ENCODE measurements at places on chromosomes 6 and 20. TPM values are rescaled to one million over a fixed set of nuclear protein-coding genes. Genes with fewer than 3 reads are reported as not detected.

DNA sequence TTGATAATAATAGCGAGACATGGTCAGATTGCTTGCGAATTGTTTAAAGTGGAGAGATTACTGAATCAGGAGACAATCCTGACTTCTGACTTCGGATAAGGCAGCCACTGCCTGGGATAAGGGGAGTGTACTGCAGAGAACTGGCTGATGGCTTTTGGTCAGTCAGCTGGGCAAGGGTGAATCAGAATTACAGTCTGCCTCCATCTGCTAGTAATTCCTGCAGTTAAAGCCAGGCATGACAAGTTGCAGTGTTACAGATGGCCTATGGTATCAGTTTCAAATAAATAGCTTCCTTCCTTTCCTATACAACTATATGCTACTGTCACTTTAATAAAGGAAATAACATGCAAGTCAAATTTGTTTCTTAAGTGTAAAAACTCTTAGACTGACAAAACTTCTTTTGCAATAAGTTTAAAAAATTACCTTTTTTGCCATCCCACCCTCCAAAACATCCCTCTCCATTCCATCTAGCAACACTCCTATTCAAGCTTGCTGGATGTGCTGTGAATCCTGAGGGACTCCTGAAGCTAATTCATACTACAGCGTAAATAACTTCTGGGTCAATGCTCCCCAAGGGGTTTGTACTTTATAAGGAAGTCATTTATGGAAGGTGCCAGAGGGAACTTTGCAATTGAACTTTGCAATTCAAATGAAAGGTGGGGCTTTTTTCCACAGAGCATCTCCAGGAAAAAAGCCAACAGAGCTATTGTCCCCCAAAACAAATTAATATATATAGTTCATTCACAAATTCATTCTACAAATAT, 245.2 kb downstream of the ADGRB3 start:
- DNase-seq = no peak
- no peaks in the 10 kb centered on the region for H3K36me3 ChIP-seq
- H3K27me3 ChIP-seq = no peaks in the 10 kb centered on the region
- H3K4me1 ChIP-seq = no peaks in the 10 kb centered on the region
- no peak overlapping the region for H3K4me3 ChIP-seq

DNA sequence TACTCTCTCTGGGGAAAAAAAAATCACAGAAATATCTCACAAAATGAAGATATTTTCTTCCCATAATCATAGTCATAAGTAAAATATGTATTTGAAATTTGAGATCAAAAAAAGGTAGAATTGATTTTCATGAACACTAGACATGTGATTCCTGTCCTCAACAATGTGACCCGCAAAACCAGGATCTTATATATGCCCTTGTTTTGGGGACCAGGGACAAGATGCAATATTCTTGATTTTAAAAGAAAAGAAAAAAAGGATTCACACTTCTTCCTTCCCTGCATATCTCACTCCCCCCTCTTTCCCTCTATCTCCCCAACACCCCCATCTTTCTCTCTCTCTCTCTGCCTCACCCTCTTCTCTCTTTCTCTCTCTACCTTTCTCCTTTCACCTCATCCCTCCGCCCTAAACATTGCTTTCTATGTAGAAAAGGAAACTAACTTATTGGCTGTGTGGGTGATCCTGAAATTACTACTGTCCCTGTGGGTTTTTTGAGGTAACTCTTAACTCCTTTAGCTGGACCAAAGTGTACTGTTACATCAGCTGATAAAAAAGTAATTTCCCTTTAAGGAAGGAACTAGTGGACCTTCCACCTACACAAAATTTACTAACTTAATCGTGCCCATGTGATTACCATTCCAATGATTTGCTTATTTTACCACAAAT, 85.6 kb downstream of the AIG1 start:
- no peaks in the 10 kb centered on the region for H3K36me3 ChIP-seq
- H3K27ac ChIP-seq = no peak overlapping the region
- no peak for DNase-seq
- no peak overlapping the region for H3K4me3 ChIP-seq
- no peaks in the 10 kb centered on the region for H3K4me1 ChIP-seq

The CD24 gene
- total RNA-seq = 0.17 TPM

The PRSS35 gene
- total RNA-seq = not detected

DNA sequence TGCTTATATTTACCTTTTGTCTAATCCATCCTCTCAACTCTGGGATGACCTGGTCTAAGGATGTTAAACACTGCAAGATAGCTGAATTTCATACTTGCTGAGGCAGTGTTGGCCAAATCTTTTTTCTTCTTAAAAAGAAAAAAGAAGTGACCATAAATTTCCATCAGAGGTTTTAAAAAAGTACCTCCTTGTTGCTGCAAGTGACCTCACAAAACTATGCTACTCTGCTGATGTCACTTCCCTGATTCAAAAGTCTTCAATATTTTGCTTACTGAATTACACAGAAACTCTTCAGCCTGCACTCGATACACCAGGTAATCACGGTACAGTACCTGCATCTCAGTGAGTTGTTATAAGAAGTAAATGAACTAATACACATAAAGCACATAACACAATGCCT, 107.2 kb upstream of the PRDM1 start:
- H3K36me3 ChIP-seq = no peaks in the 10 kb centered on the region
- no peaks in the 10 kb centered on the region for H3K27me3 ChIP-seq
- peaks cover 12% of the 10 kb centered on the region for H3K4me1 ChIP-seq
- no peak overlapping the region for H3K4me3 ChIP-seq
